ENCODE measurements at places on chromosomes 2 and 18.

GRCh38 chr2:63721082-63721424, 120.6 kb upstream of the UGP2 start:
- DNase-seq = no peak

- peak; percentile 82 for DNase-seq
Observed at GRCh38 chr2:55923091-55923981, at the start of gene EFEMP1. Gene EFEMP1 (minus strand): TSS chr2:55923782. CDS start chr2:55922440, 1,342 bp downstream.

DNA sequence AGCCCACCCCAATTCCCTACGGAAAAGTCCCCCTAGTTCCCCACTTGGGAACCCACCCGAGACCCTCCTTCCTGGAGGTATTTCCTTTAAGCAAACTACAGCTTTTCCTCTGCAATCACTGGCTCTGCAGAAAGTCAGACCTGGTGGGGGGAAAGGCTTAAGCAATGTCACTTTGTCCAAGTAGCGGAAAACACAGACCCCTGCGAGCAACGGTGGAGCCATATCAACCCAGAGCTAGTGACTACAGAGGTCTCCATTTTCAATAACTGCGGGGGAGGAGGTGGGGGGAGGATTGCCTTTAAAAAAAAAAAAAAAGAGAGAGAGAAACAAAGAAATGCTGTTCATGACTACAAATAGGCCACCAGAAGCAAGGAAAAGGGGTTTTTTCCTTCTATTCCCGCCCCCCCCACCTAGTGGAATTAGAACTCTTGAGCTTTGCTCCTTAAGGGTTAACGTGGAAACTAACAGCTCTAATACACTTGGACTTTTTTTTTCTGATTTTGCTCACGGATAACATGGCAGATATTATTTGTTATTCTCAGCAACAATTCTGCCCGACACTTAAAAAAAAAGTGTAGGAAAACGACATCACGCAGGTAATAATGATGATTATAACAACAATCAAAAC, 1.1 kb upstream of the FRZB start:
- no peak for DNase-seq

- no peak for DNase-seq
Observed at GRCh38 chr2:9335322-9335832, 88.0 kb downstream of the ITGB1BP1 start.

GRCh38 chr2:25362434-25363145, 20.9 kb upstream of the DNMT3A start:
- DNase-seq = no peak

GRCh38 chr2:46002947-46003346, 294.3 kb upstream of the EPAS1 start:
- no peak for DNase-seq

DNA sequence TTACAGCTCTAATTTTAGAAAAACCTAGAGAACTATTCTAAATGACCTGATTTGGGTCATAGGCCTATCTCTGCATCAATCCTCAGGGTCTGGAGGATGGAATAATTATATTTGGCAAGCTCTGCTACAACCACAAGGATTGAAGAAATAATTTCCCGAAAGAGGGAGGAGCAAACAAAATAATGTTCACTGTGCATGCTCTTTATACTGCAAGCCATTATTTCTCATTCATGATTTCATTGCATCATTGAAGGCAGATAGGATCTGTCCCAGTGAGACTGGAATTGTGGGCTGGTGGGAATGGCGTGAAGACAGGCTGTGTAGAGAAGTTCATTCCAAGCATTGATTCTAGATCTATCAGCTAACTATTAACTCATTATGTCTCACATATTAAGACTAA, 12.7 kb upstream of the MAPRE2 start:
- no peak for DNase-seq

GRCh38 chr2:236273126-236273525, 8.9 kb upstream of the ASB18 start:
- no peak for DNase-seq
